HAP-1 (cell line): ENCODE measurements at places on chromosomes 16 and 17.

DNA sequence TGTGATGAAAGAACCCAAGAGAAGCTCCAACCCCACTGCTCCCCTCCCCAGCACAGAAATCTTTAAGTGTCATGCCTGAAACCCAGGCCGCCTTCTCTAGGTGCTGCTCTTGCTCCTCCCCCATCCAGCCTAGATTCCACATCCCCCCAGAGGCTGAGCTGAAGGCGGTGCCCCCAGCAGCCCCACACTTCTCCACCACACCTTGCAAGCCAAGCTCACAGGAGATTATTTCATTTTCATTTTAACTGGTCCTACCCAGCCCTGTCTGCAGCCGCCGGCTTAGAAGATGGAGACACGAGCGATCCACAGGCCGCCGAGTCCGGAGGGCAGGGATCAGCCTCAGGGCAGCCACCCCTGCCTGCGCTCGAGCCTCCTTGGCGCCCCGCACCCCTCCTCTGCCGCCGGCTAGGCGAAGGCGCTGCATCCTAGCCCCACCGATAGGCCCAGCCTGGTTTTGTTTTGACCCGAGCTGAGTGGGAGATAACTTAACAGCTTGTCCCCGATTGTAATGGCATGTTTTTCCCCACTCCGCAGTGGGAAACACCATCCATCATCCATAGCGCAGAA lies 125.3 kb downstream of the RBFOX3 start:
- DNase-seq, result no peak

GRCh38 chr17:16926571-16927451 lies 45.1 kb downstream of the TNFRSF13B start:
- no peak for DNase-seq

DNA sequence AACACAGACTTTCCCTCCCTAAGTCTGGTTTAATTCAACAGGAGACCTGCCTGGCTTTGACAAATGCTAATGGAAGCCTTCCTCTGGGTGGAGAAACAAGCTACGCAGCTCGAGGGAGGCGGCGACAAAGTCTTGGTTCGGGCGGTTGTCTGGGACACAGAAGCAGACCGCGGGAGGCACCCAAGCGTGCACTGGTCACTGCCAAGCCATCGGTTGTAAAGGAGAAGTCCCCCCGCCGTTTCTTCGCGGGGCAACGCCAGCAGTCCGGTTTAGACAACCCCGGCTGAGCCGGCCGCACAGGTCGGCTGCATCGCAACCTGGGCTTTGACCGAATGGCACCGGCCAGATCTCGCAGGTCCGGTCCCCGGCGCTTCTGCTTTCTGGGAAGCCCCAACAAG lies 586 bp downstream of the GLYR1 start:
- peak; percentile 63 for DNase-seq

GRCh38 chr16:11658896-11659708 lies 9.2 kb upstream of the SNN start:
- no peak for DNase-seq

DNA sequence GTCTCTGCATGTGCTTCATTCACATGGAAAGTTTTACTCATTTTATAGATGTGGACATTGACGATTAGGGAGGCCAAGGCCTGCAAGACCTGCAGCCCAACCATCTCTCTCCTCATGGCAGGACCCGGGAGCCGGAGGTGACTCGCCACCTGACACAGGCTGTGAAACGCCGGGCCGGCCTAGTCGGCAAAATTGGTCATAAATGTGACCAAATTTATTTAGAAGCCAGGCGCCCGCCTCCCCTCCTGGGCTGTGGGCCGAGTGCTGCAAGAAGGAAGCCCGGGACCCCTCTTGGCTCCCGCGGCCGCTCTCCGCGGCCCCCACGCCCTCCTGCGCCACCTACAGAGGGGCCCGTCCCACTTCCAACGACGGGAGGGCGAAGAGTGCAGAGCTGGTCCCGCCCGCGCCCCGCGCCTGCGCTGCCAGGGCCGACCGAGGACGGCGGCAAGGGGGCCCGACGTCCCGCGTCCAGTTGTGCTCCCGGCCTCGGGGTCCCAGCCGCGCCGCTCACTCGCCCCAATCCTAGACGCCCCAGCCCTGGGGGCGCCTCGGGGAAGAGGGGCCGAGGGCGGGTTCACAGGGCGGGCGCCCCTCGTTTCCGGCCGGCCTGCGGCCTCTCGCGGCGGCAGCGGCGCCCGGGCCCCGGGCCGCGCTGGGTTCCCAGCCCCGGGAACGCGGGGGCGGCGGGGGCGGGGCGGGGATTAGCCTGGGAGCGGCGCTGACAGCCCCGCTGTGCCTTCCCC lies 47.5 kb downstream of the WNT3 start:
- DNase-seq, result no peak

GRCh38 chr16:997440-998051 lies 16.0 kb downstream of the SOX8 start:
- DNase-seq, result no peak

DNA sequence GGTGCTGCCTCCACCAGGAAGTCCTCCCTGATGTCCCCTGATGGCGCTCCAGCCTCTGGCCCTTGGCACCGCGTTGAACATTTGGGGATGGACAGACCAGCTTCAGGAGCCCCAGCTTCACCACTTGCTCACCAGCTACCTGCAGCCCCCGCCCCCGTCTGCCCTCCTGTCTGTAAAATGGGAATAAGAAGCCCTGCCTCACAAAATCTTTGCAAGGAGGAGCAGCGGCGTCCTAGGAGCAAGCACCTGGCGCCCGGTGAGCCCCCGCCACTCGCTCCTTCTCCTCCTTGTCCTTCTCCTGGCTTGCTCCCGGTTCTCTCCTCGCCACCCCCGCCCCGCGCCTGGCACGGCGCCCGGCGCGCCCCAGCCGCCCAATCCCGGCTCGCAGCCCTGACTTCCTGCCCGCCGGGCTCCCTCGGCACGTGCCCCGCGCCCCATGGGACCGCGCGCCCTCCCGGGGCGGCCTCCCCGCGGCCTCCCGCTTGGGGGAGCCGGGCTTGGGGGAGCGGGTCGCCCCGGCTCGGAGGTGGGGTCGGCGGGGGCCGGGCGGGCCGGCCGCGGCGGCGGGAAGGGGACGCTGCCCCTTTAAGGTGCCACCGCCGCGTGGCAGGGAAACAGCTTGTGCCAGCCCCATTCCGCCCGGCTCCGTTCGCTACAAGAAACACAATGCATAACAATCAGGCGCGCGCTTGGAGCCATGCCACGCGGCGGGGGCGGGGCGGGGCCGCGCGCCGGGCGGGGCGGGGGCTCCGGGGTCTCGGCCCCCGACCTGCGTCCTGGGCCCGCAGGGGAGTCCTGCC lies 9.1 kb upstream of the PPP1R1B start:
- DNase-seq, result peak; percentile 34

DNA sequence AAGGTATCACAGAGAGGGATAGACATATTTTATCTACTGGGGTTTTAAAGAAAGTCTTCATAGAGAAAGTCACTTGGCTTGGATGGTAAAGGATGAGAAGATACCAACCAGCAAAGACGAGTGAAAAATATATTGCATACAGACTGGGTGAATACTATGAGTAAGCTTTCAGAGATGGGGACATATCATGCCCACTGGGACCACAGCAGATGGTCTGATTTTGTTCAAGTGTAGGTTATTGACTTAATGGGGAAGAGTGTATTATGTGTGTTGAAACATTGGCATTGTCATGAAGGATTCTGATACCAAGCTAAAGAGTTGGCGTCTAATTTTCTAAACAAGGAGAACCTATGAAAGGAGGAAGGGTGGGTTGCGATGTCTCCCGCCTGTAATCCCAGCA lies 13.8 kb upstream of the MMD start:
- no peak for DNase-seq

DNA sequence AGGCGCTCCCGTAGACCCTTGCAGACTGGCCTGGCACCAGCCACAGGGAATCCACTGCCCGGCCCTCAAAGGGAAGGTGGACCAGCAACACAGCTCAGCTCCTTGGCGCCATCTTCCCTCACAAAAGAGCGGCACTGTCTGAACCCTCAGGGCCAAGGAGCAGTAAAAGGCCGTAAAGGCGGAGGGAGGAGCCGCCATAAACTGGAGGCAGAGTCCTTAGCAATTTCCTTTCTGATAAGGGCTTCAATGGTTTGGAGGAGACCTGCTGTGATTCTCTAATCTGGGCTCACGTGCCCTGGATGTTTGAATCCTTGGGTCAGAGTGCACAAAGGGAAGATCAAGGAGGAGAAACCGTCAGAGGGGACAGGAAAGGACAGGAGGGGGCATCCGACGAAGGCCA lies 15.5 kb upstream of the AXIN2 start:
- DNase-seq, result no peak

- DNase-seq, result no peak
Observed at GRCh38 chr17:72795941-72796340, 296.5 kb downstream of the SLC39A11 start.
